Activated T-cell treated with anti-CD3 and anti-CD28 coated beads, Interleukin-2, amount 50 U/mL, for 72 hours (primary cell): ENCODE measurements at places on chromosomes 3 and 15. TPM values are rescaled to one million over a fixed set of nuclear protein-coding genes. Genes with fewer than 3 reads are reported as not detected.

- DNase-seq = no peak
- no peaks in the 10 kb centered on the region for H3K36me3 ChIP-seq
- H3K27me3 ChIP-seq = peaks cover 32% of the 10 kb centered on the region
- no peak overlapping the region for H3K4me3 ChIP-seq
Observed at GRCh38 chr3:139534455-139534812, 5.1 kb downstream of the RBP1 start.

DNA sequence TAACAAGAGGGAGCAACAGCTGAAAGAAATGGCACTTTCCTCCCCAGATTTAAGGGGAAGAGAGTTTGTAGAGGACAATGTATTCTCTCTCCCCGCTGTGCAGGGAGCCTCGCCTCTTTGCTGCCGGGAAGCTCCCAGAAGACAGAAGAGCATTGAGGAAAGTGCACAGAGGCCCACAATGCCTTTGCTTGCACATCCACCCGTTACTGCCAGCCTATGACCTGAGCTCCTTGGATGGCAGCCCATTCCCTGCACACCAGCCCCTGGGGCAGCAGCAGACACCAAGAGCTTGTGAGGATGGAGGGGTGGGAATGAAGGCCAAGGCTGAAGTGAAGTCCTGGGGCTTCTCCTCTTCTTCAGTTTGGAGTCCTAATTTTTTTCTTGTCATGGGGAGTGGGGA is 67.0 kb downstream of the CLDN11 start:
- peaks cover 22% of the 10 kb centered on the region for H3K27me3 ChIP-seq
- no peak overlapping the region for H3K27ac ChIP-seq
- no peak for DNase-seq
- no peak overlapping the region for H3K4me3 ChIP-seq
- no peaks in the 10 kb centered on the region for H3K36me3 ChIP-seq

DNA sequence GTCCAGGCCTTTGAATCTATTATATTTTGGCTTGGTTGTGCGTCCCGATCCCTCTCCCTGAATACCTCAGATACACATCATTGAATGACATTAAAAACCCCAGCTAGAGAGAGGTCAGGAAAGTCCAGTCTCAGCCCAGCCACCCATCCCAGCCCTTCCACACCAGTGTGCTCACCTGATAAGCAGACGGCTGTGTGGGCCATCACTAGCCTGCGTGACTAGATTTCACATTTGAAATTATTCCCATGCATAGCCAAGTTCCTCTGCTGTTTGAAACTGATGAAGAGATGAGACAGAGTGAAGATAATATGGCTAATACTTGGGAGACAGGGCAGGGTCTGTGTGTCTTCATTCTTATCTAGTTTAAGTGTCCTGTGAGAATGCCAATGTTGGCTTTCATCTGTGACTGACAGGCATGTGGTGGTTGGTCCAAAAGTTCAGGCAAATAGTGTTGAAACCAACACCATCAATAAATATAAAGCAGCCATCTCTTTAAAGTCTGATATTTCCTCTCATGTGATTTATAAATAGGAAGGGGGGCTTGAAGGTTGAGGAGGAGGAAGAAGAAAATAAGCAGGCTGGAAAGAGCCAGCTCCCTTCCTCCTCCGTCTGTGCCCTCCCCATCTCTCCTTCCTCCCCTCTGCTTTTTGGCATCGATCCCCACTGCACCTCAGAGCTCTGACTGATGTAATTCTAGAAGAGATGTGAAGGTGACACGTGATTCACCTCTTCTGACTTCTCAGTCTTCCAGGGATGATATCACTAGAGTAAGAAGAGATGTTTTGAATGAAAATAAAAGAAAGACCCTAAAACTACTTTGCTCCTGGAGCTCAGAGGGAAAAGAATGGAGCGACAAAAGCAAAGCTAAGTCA is 5.1 kb downstream of the FAM43A start:
- peaks cover 43% of the 10 kb centered on the region for H3K27me3 ChIP-seq
- no peak overlapping the region for H3K4me3 ChIP-seq
- H3K36me3 ChIP-seq = peaks cover 2% of the 10 kb centered on the region
- H3K4me1 ChIP-seq = peaks cover 42% of the 10 kb centered on the region
- DNase-seq = no peak

DNA sequence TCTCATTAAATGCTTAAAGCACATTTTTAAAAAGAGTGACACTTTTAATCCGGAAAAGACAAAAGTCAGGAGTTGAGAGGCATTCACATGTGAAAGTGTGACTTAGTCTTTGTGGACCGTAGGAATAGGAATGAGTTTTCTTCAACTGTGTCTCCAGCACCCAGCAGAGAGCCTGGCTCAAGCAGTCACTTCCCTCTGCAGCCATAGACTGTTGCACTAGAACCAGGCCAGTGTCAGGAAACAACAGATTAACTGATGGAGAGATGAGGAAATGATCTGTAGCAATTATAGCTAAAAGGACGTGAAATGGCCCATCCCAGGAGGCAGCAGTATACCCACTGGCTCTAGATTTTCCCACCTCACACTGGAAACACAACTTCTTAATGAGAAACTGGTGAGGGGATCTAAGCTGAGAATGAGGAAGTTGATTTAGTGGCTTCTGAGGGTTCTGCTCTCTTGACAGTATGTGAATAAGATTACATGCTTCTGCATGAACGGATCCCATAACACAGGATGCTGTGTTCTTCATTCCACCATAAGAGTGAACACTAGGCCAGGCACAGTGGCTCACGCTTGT is 19.8 kb downstream of the CFAP92 start:
- H3K36me3 ChIP-seq = no peaks in the 10 kb centered on the region
- no peak overlapping the region for H3K4me3 ChIP-seq
- H3K27me3 ChIP-seq = peaks cover 6% of the 10 kb centered on the region
- H3K4me1 ChIP-seq = peaks cover 10% of the 10 kb centered on the region

GRCh38 chr3:153165261-153165681 is 3.2 kb downstream of the RAP2B start:
- H3K27me3 ChIP-seq = no peaks in the 10 kb centered on the region
- DNase-seq = no peak
- H3K36me3 ChIP-seq = peaks cover 5% of the 10 kb centered on the region
- H3K4me1 ChIP-seq = peaks cover 53% of the 10 kb centered on the region
- H3K27ac ChIP-seq = peak overlapping the region; percentile 60
- H3K4me3 ChIP-seq = peak overlapping the region; percentile 98

GRCh38 chr3:151267066-151267465 is 11.3 kb downstream of the P2RY14 start:
- peaks cover 24% of the 10 kb centered on the region for H3K4me1 ChIP-seq
- peaks cover 6% of the 10 kb centered on the region for H3K27me3 ChIP-seq

DNA sequence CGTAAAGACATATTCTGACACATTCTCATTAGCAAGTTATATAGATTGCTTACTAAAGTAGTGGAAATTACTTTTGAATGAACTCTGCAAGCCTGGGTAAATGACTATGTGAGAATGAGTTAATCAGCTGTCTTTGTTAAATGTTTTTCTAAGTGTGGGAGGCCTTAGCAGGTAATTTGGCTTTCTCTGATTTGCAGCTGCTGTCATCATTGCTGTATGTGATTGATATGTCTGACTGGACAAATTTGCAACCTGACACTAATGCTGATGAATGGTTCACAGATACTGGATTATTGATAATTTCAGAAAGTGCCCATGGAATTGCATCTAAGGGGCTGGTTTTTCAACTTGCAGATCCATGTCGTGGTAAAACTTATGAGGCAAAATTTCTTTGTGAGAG is 372.2 kb upstream of the SGO1 start:
- no peaks in the 10 kb centered on the region for H3K4me1 ChIP-seq
- H3K27ac ChIP-seq = no peak overlapping the region
- no peaks in the 10 kb centered on the region for H3K36me3 ChIP-seq
- H3K27me3 ChIP-seq = no peaks in the 10 kb centered on the region
- H3K4me3 ChIP-seq = no peak overlapping the region

DNA sequence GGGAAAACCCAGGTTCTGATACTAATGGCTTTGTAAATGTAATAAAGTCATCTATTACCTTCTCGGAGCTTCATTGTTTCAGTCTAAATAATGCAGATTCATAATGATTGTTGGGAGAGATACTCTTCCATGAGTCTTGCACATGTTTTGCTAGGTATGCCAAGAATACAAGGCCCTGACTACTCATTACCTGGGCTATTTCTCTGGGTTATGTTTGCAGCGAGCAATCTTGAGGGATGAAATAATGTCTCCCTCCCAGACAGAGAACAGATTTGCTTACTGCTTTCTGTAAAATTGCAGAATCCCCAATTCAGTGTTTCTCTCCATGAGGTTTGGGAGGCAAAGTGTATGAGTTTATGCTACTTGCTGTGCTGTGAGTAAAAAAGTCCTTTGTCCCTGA is 6.2 kb upstream of the CLASP2 start:
- no peaks in the 10 kb centered on the region for H3K27me3 ChIP-seq
- DNase-seq = no peak
- H3K36me3 ChIP-seq = no peaks in the 10 kb centered on the region

SNTN gene
- total RNA-seq = not detected

CLDN16 gene
- 0.29 TPM for total RNA-seq

- H3K4me3 ChIP-seq = no peak overlapping the region
- no peak overlapping the region for H3K27ac ChIP-seq
- peaks cover 6% of the 10 kb centered on the region for H3K27me3 ChIP-seq
- no peak for DNase-seq
- H3K4me1 ChIP-seq = no peaks in the 10 kb centered on the region
Observed at GRCh38 chr15:80873366-80873952, 94.3 kb downstream of the CEMIP start.

DNA sequence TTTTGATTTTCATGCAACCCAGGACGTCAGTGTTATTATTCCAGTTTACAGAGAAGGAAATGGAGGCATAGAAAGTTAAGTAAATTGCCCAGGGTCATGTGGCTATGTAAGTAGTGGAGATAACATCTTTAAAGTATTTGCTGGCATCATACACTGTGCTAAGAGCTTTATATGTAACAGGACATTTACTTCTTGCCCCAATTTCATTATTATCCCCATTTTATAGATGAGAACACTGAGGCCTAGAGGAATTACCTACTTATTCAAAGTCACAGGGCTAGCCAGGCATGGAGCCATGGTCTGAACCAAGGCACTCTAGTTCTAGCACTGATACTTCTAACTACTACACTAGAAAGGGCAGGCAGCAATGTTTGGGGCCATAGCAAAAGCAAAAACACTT is 107.3 kb upstream of the ANKRD28 start:
- H3K27ac ChIP-seq = no peak overlapping the region
- DNase-seq = no peak
- H3K4me3 ChIP-seq = no peak overlapping the region
- no peaks in the 10 kb centered on the region for H3K4me1 ChIP-seq

TUSC7 gene
- not detected for total RNA-seq

DNA sequence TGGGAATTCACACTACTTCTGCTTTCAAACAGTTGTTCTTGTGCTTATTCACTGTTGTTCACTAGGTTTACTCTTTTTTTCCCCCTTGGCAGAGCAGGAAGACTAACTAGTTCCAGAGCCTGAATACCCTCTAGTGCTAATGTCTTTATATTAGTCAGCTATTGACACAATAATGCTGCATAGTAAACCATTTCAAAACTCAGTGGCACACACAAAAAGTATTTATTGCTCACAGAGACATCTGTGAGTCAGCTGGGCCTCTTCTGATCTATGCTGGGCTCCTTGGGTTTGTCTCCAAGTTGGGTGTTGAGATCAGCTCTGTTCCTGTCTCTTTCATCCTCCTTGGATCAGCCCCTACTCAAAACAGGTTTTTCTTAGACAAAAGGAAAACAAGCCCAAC is 51.1 kb downstream of the RSRC1 start:
- peaks cover 17% of the 10 kb centered on the region for H3K4me1 ChIP-seq
- no peaks in the 10 kb centered on the region for H3K27me3 ChIP-seq
- no peak for DNase-seq
- no peak overlapping the region for H3K27ac ChIP-seq

GRCh38 chr15:33508703-33509102 is 197.9 kb downstream of the RYR3 start:
- H3K27ac ChIP-seq = no peak overlapping the region
- H3K36me3 ChIP-seq = no peaks in the 10 kb centered on the region
- H3K4me1 ChIP-seq = no peaks in the 10 kb centered on the region
- no peak for DNase-seq

DNA sequence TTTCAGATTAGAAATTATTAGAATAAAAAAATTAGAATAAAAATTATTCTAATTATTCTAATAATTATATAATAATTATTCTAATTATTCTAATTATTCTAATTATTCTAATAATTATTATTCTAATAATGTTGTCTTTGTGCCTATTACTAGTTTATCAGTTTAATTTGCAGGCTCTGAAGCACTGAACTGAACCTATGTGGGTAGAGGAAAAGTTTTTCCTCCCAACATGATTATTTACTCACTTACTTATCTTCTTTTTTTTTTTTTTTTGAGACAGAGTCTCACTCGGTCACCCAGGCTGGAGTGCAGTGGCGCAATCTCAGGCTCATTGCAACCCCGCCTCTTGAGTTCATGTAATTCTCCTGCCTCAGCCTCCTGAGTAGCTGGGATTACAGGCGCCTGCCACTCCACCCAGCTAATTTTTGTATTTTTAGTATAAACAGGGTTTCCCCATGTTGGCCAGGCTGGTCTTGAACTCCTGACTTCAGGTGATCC is 39.7 kb upstream of the C15orf39 start:
- H3K36me3 ChIP-seq = no peaks in the 10 kb centered on the region
- no peak for DNase-seq
- no peak overlapping the region for H3K27ac ChIP-seq
- no peaks in the 10 kb centered on the region for H3K4me1 ChIP-seq
- H3K4me3 ChIP-seq = no peak overlapping the region

- H3K4me1 ChIP-seq = peaks cover 15% of the 10 kb centered on the region
- H3K27me3 ChIP-seq = no peaks in the 10 kb centered on the region
- no peak overlapping the region for H3K4me3 ChIP-seq
- no peaks in the 10 kb centered on the region for H3K36me3 ChIP-seq
- DNase-seq = no peak
- no peak overlapping the region for H3K27ac ChIP-seq
Observed at GRCh38 chr15:43242616-43243015, 21.8 kb upstream of the EPB42 start.

DNA sequence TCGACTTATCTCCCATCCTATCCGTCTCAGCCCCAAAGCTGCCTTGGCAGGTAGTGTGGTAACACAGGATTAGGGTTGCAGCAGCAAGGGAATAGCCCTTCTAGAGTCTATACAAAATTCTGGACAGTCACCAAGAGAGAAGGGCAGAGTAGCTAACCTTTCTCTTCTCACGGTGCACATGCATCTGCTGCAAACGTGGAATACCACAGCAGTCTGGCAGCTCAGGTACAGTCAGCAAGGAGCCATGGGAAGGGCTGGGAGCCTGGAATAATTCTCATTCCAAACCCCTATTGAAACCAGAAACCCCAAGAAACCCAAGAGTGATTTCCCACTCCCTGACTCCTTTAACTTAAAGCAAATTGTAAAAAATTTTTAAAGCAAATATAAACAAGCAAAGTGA is 92.3 kb upstream of the THRB start:
- no peaks in the 10 kb centered on the region for H3K36me3 ChIP-seq
- no peaks in the 10 kb centered on the region for H3K27me3 ChIP-seq
- no peaks in the 10 kb centered on the region for H3K4me1 ChIP-seq
- no peak overlapping the region for H3K4me3 ChIP-seq
- H3K27ac ChIP-seq = no peak overlapping the region

GRCh38 chr15:25832158-25832557 is 31.0 kb downstream of the ATP10A start:
- H3K27ac ChIP-seq = peak overlapping the region; percentile 71
- DNase-seq = peak; percentile 27
- peaks cover 29% of the 10 kb centered on the region for H3K4me1 ChIP-seq
- peak overlapping the region; percentile 70 for H3K4me3 ChIP-seq
- H3K36me3 ChIP-seq = peaks cover 4% of the 10 kb centered on the region
